ENCODE measurements at places on chromosomes 1 and 21.

- DNase-seq = no peak
Observed at GRCh38 chr1:156707417-156708217, 2.2 kb upstream of the CRABP2 start.

- no peak for DNase-seq
Observed at GRCh38 chr1:68181165-68181556, 51.2 kb downstream of the WLS start.

GRCh38 chr1:228986093-228986904, 251.0 kb downstream of the RHOU start:
- DNase-seq = no peak

GRCh38 chr1:52455686-52456085, 51.3 kb downstream of the PRPF38A start:
- DNase-seq = no peak

- DNase-seq = no peak
Observed at GRCh38 chr1:224113545-224113917, 380 bp upstream of the FBXO28 start.

- DNase-seq = peak; percentile 45
Observed at GRCh38 chr1:244089561-244089960, 38.5 kb downstream of the ZBTB18 start.

DNA sequence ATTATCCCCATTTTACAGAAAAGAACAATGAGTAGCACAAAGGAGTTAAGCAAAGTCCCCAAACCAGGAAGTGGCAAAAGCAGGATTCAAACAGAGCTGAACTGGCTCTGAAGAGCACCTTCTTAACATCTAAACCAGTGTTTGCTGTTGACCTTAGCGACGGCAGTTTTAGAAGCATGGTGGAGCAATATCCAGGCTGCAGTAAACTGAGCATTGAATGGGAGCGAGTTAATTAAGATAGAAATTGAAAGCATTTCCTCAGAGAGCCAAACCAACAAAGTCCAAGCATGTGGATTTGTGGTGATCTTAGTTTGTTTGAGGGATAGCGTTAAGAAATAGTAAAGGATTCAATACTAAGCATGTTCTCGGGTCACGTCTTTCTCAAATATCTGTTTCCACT, 13.4 kb upstream of the ZNF281 start:
- no peak for DNase-seq
